Activated T-cell treated with anti-CD3 and anti-CD28 coated beads for 24 hours (primary cell): ENCODE measurements at places on chromosomes 3 and 15.

- peak; percentile 3 for DNase-seq
Observed at GRCh38 chr3:122754929-122755328, 38.7 kb downstream of the HSPBAP1 start.

DNA sequence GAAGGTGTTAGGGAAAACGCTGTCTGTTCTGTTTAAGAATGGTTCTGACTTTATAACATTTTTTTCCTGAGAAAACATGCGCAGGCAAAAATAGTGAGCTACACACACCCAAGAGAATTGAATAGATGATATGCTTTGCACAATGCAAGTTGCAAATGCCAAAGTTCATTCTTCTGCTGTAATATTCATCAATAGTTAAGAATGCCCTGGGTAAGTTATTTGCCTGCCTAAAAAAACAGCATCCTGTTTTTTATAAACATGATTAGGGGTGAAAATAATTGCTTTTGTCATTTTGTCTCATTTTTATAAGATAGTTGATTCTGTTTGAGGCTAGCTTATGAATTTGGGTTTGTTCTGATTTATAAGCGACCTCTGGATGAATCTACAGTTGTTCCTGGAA, 99.4 kb downstream of the DTWD1 start:
- no peak for DNase-seq

GRCh38 chr15:76006136-76006778, 6.0 kb downstream of the NRG4 start:
- DNase-seq = no peak

DNA sequence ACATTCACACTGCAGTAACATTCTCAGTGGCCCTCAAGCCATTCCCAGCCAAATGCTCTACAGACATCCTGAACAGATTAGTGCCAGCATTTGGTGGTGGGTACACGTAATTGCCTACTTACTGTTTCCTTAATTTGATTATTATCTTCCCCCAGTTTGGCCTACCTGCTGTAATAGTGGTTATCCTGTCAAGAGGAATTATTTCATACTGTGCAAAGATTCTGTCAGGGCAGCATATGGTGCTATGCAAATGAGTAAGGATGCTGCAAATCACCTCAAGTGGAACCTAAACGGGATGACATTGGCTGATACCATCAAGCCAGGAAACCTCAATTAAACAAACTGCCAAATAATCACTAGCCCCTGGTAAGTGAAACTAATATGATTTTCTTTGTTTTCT, 88.7 kb downstream of the SEMA6D start:
- DNase-seq = no peak

DNA sequence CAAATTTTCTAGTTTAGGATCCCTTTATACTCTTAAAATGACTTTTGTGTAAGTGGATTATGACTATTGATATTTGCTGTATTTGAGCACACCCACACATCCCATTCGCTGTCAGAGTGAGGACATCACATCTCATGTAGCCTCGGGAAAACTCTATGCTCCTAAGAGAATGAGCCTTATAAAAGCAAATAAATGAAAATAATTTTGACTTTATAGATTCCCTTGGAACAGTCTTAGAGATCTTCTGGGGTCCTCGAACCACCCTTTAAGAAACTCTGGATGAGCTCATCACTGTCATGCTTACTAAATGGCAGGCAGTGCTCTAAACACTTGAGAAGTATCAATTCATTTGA, 16.1 kb upstream of the EXOG start:
- DNase-seq = no peak

- DNase-seq = no peak
Observed at GRCh38 chr15:70407955-70408354, 310.2 kb upstream of the TLE3 start.

DNA sequence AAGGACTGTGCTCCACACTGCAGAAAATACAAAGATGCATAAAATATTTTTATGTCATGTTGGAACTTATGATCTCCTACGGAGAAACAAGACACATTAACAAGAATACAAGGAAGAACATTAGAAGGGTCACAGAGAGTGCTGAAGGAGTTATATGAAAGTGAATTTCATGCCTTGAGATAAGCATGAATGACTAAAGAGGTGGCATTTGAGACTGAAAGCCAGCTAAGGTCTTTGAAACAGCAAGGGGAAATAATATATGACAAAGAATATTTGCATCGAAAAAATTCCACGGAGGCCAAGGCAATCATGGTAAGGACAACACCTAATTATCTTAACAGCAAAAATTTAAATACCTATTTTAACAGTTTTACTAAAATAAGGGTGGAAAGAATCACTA, 12.5 kb downstream of the GSK3B start:
- DNase-seq = no peak

- no peak for DNase-seq
Observed at GRCh38 chr3:158359339-158359738, 211.7 kb upstream of the MLF1 start.

- DNase-seq = no peak
Observed at GRCh38 chr3:159765860-159766294, 222.8 kb upstream of the IL12A start.

GRCh38 chr3:94862703-94863102, 799.8 kb downstream of the NSUN3 start:
- DNase-seq = no peak
